ENCODE measurements at places on chromosomes 6 and 20.

GRCh38 chr20:9353180-9353915 lies 161.0 kb upstream of the LAMP5 start:
- DNase-seq, result no peak

- peak; percentile 8 for DNase-seq
Measured at GRCh38 chr20:35511814-35512420, 17.5 kb downstream of the C20orf173 start.

GRCh38 chr6:21785164-21785563 lies 191.6 kb downstream of the SOX4 start:
- DNase-seq, result no peak

- DNase-seq, result no peak
Measured at GRCh38 chr6:35042031-35042815, 98.9 kb downstream of the TCP11 start.

- no peak for DNase-seq
Measured at GRCh38 chr20:36467076-36467999, 74.0 kb upstream of the MYL9 start.

DNA sequence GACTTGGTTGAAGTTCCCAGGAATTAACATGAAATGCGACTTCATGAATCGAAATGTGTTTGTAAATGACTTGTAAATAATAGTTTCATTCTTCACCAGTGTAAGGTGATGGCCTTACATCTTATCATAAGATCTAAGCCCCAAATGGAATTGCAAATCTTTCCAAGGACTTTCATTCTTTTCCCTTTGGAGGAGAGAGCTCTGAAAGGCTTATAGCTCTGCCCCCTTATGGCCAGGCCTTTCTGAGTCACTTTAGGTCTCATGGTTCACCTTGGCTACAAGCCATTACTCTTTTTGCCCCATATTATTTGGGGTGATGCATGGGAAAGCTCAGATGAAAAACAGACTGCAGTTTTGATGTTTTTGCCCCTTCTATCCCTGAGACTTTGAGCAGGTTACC lies 209.1 kb upstream of the BMP2 start:
- DNase-seq, result no peak

DNA sequence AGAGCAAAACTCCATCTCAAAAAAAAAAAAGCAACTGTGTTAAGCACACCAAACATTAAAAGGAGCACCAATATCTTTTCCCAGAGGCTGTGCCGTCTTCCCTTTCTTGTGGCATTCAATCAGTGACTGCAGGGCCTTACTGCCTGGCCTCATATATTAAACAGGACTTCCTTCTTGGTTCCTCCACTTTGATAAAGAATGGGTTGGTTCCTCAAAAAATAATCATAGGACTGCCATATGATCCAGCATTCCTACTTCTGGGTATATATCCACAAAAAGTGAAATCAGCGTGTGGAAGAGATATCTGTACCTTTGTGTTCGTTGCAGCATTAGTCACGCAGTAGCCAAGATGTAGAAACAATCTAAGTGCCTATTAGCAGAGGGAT lies 40.3 kb upstream of the GFOD1 start:
- no peak for DNase-seq
